ENCODE measurements at places on chromosomes 7 and 10. TPM values are rescaled to one million over a fixed set of nuclear protein-coding genes. Genes with fewer than 3 reads are reported as not detected.

- no peak for DNase-seq
- no peak overlapping the region for H3K4me3 ChIP-seq
- no peaks in the 10 kb centered on the region for H3K4me1 ChIP-seq
Observed at GRCh38 chr10:9331583-9332008, 1277.1 kb downstream of the GATA3 start.

Gene SLC13A4
- not detected for total RNA-seq

GRCh38 chr7:116227678-116228239, 17.4 kb downstream of the TES start:
- H3K4me1 ChIP-seq: peaks cover 73% of the 10 kb centered on the region
- H3K27ac ChIP-seq: no peak overlapping the region
- H3K36me3 ChIP-seq: peaks cover 18% of the 10 kb centered on the region
- no peak overlapping the region for H3K4me3 ChIP-seq
- DNase-seq: no peak
- H3K27me3 ChIP-seq: no peaks in the 10 kb centered on the region

DNA sequence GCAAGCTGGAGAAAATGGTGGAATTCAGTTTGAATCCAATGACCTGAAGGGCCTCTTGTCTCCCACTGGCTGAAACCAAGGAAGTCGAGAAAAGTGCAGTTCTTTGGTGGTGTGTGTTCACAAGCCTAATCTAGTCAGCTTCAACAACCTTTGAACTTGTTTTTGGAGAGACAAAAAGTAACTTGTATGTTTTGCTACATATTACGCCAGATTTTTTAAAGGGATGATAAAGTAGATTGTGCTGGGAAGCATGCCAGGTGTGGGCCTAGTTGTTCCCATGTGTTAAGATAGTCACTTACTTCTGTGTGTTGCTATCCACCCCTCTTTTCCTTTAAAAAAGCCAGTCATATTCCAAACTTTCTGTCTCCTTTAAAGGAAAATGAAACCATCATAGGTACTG, 79.7 kb upstream of the FAM3C start:
- H3K36me3 ChIP-seq: peaks cover 3% of the 10 kb centered on the region
- no peaks in the 10 kb centered on the region for H3K4me1 ChIP-seq
- H3K4me3 ChIP-seq: no peak overlapping the region
- DNase-seq: no peak
- H3K27ac ChIP-seq: no peak overlapping the region

- H3K4me1 ChIP-seq: peaks cover 62% of the 10 kb centered on the region
- peaks cover 4% of the 10 kb centered on the region for H3K36me3 ChIP-seq
- no peak for DNase-seq
- H3K27me3 ChIP-seq: peaks cover 41% of the 10 kb centered on the region
- peak overlapping the region; percentile 41 for H3K27ac ChIP-seq
Observed at GRCh38 chr7:155993420-155994278, 181.4 kb upstream of the SHH start.

DNA sequence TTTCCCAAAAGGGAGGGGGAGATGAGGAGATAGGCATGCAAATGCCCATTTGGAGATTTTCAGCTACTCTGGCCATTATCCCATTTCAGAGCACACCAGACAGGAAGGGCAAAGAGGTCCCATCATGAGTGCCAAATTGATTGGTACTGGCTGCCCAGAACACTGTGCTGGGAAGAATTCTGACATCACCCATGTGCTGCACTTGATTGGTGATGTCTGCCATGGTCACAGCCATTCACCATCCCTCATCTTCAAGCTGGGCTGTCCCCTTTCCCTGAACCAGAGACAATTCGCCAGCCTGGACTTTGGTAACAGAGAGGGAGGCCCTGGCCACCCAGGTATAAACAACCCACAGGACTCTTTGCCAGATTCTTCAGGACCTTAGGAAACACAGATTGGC, 23.2 kb upstream of the RADIL start:
- no peaks in the 10 kb centered on the region for H3K4me1 ChIP-seq
- no peaks in the 10 kb centered on the region for H3K36me3 ChIP-seq
- H3K27ac ChIP-seq: no peak overlapping the region
- H3K27me3 ChIP-seq: no peaks in the 10 kb centered on the region
- DNase-seq: no peak

DNA sequence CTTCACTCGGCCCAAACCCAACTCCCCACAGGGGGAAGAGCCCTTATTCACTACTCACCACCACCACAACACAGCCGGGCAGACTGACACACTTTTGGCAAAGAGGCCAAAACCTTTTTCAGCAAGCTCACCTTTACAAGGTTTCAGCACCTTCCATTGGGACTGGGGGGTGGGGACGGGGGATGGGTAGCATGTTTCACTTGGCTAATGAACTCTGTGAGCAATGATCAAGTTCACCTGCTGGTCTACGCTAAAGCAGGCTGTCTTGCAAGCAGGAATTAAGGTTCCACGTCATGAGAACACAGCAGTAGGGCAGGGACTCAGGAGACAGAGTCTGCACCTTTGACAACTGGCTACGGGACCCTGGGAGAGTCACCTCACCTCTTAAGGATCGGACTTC, 7.0 kb downstream of the FAM53B start:
- peaks cover 38% of the 10 kb centered on the region for H3K36me3 ChIP-seq
- no peak for DNase-seq
- H3K27me3 ChIP-seq: peaks cover 4% of the 10 kb centered on the region
- no peak overlapping the region for H3K4me3 ChIP-seq
- peak overlapping the region; percentile 22 for H3K27ac ChIP-seq

DNA sequence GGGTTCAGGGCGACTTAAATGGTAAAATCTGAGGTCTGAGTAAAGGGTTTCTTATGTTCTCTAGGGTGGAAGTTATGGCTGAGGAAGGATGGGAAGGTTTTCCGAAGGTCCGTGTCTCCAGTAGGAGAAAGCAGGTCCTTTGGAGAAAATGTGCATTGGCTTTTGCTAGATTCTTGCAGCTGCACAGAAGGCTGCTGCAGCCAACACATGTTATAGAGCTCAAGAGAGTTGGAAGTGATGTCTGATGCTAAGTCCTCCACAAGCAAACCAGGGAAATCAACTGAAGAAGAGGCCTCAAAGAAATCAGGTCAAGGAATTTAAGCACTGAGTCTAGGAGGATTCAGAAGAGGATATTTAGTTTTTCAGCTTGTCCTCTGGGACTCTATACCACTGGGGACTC, 404.6 kb downstream of the LRMDA start:
- no peaks in the 10 kb centered on the region for H3K4me1 ChIP-seq
- no peak for DNase-seq
- no peak overlapping the region for H3K27ac ChIP-seq
- H3K36me3 ChIP-seq: no peaks in the 10 kb centered on the region
- no peak overlapping the region for H3K4me3 ChIP-seq
